MCF 10A (cell line): ENCODE measurements at places on chromosomes 16 and 17.

GRCh38 chr16:47568351-47568750 is 107.2 kb downstream of the PHKB start:
- peaks cover 15% of the 10 kb centered on the region for H3K4me1 ChIP-seq
- peaks cover 4% of the 10 kb centered on the region for H3K36me3 ChIP-seq
- no peak for DNase-seq
- no peak overlapping the region for H3K4me3 ChIP-seq
- H3K27ac ChIP-seq: no peak overlapping the region

GRCh38 chr17:72531729-72532128 is 410.9 kb downstream of the SOX9 start:
- peaks cover 52% of the 10 kb centered on the region for H3K36me3 ChIP-seq
- no peak for DNase-seq
- no peak overlapping the region for H3K4me3 ChIP-seq
- H3K27me3 ChIP-seq: no peaks in the 10 kb centered on the region
- peaks cover 34% of the 10 kb centered on the region for H3K4me1 ChIP-seq

DNA sequence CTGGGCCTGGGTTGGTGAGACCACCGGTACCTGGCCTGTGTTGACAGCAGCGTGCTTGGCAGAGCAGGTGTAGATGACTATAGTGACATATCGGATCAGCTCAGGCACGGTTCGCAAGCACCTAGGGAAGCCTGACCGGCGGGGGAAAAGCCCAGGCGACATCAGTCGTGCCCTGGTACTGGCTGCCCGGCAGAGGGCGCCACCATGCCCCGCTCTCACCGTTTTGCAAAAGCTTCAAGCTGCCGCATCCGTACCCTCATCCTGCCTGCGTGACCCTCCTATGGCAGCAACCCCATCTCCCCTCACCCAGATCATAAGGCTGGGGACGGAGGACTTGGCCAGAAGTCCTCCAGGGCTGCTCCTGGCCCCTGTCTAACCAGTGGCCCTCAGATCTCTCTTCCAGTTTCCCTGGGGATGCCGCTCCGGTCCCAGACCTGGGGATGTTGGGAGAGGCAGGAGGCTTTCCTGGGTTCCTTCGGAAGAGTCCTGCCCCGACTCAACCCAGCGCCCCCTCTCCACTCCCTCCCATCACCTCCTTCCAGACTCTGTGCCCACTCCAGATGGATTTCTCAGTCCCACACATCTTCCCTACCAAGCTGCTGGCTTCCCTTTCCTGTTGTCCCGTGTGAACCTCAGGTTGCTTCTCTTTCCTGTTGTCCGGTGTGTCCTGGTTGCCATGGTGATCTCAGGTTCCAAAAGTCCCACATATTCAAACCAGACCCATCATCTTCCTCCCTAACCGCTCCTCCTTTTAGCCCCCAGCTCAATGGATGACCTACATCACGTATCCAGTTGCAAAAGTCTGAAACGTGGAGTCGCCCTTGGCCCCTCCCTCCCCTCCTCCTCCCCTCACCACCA is 13.7 kb downstream of the ALOX12B start:
- peaks cover 23% of the 10 kb centered on the region for H3K27me3 ChIP-seq
- peaks cover 19% of the 10 kb centered on the region for H3K4me1 ChIP-seq
- peak overlapping the region; percentile 52 for H3K4me3 ChIP-seq
- peak; percentile 69 for DNase-seq
- no peak overlapping the region for H3K27ac ChIP-seq

DNA sequence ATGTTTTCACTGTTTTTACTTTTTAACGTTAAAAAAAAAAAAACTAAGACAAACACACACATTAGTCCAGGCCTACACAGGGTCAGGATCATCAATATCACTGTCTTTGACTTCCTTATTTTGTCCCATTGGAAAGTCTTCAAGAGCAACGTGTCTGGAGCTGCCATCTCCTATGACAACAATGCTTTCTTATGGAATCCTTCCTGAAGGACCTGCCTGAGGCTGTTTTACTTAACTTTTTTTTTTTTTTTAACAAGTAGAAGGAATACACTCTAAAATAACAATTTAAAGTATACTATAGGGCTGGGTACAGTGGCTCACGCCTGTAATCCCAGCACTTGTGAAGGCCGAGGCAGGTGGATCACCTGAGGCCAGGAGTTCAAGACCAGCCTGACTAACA is 71.8 kb upstream of the BCAR1 start:
- no peak overlapping the region for H3K27ac ChIP-seq
- no peak overlapping the region for H3K4me3 ChIP-seq
- H3K4me1 ChIP-seq: peaks cover 28% of the 10 kb centered on the region
- peak; percentile 66 for DNase-seq
- no peaks in the 10 kb centered on the region for H3K27me3 ChIP-seq

DNA sequence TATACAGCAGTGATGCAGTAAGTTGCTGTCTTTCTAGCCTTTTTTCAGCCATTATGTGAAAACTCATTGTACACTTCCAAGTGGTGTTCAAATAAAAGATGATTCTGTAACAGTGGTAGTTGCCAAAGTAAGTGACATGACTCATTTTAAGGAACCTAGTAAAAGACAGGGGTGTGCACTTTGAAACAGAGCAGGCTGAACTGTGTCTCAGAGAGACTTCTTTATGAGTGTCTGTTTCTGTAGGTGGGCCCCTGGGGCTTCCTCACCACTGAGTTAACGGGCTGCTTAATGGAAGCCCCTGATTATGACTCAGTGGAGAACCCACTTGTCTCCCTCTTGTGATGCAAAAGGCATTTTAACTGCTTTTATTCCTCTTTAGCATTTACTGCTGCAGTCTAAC is 147.3 kb downstream of the PCTP start:
- no peaks in the 10 kb centered on the region for H3K27me3 ChIP-seq
- no peak overlapping the region for H3K27ac ChIP-seq
- H3K36me3 ChIP-seq: no peaks in the 10 kb centered on the region
- no peak overlapping the region for H3K4me3 ChIP-seq

GRCh38 chr17:36496018-36496789 is 9.7 kb downstream of the ZNHIT3 start:
- peaks cover 5% of the 10 kb centered on the region for H3K4me1 ChIP-seq
- H3K27me3 ChIP-seq: no peaks in the 10 kb centered on the region
- H3K36me3 ChIP-seq: peaks cover 86% of the 10 kb centered on the region
- DNase-seq: no peak

GRCh38 chr16:8742068-8742467 is 55.4 kb downstream of the TMEM186 start:
- H3K36me3 ChIP-seq: peaks cover 5% of the 10 kb centered on the region
- no peaks in the 10 kb centered on the region for H3K27me3 ChIP-seq
- no peak for DNase-seq
- H3K4me1 ChIP-seq: no peaks in the 10 kb centered on the region

DNA sequence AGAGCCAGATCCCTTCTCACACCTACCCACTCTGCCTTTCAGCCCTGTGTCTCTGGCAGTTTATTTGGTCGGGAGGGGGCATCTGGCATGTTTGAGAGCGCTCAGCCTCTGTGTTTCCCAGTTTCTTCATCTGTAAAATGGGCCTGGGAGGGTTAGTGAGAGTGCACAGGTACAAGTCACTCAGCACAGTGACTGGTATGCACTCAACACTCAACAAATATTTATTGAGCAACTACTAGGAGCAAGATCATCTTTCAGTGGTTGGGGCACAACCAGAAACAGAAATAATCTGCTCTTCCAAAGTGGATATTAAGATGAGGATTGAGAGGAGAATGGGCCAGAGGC is 13.7 kb upstream of the SRCIN1 start:
- no peak overlapping the region for H3K4me3 ChIP-seq
- DNase-seq: no peak
- H3K4me1 ChIP-seq: no peaks in the 10 kb centered on the region
- H3K27me3 ChIP-seq: peaks cover 55% of the 10 kb centered on the region
- H3K36me3 ChIP-seq: no peaks in the 10 kb centered on the region
- no peak overlapping the region for H3K27ac ChIP-seq

DNA sequence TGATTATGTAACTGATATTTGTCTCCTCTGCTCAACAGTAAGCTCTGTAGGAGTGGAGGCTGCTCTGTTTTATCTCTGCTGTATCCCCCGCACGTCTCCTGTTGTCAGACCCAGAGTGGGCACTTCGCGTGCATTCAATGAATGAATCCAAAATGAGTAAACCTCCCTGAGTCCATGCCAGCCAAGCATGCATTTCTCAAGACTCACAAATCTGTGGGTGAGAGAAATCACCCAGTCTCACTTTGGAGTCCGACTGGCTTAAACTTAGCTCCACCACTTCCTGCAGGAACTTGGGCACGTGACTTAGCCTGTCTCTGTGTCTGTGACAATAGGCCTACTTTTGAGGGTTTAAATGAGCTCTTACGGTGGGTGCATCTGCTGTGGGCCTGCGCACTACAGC is 3.7 kb downstream of the PNPO start:
- no peaks in the 10 kb centered on the region for H3K27me3 ChIP-seq
- peaks cover 39% of the 10 kb centered on the region for H3K4me1 ChIP-seq
- no peak overlapping the region for H3K27ac ChIP-seq
- no peak for DNase-seq
- peaks cover 38% of the 10 kb centered on the region for H3K36me3 ChIP-seq
- no peak overlapping the region for H3K4me3 ChIP-seq

GRCh38 chr16:20072874-20073202 is 852 bp downstream of the GPR139 start:
- no peak for DNase-seq
- no peak overlapping the region for H3K4me3 ChIP-seq
- H3K27me3 ChIP-seq: peaks cover 33% of the 10 kb centered on the region

DNA sequence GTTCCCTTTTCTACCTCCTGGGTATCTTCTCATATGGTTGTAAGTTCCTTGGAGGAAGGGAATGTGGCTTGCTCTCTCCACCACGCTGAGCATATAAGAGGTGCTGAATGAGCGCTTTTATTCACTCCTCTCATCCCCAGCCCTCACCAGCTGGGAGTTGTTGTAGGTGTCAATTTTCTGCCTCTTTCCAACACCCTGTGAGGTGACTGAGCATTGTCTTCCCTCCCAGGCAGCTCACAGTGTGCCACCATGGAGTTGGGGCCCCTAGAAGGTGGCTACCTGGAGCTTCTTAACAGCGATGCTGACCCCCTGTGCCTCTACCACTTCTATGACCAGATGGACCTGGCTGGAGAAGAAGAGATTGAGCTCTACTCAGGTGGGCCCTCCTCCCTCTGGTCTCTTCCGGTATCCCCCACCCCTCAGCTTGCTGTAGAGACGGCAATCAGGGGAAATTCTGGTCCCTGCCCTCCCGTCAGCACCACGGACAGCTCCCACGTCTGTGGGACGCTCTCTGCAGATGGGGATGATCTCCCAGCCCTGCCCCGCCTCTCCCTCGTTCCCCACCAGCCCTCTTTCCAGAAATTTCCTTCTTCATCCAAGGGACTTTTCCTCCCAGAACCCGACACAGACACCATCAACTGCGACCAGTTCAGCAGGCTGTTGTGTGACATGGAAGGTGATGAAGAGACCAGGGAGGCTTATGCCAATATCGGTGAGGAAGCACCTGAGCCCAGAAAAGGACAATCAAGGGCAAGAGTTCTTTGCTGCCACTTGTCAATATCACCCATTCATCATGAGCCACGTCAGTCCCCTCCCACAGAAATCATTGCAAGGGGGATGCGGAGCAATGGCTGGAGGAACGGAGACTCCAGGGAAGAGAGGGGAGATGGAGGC is 18.3 kb downstream of the CIITA start:
- DNase-seq: peak; percentile 60
- no peaks in the 10 kb centered on the region for H3K36me3 ChIP-seq

DNA sequence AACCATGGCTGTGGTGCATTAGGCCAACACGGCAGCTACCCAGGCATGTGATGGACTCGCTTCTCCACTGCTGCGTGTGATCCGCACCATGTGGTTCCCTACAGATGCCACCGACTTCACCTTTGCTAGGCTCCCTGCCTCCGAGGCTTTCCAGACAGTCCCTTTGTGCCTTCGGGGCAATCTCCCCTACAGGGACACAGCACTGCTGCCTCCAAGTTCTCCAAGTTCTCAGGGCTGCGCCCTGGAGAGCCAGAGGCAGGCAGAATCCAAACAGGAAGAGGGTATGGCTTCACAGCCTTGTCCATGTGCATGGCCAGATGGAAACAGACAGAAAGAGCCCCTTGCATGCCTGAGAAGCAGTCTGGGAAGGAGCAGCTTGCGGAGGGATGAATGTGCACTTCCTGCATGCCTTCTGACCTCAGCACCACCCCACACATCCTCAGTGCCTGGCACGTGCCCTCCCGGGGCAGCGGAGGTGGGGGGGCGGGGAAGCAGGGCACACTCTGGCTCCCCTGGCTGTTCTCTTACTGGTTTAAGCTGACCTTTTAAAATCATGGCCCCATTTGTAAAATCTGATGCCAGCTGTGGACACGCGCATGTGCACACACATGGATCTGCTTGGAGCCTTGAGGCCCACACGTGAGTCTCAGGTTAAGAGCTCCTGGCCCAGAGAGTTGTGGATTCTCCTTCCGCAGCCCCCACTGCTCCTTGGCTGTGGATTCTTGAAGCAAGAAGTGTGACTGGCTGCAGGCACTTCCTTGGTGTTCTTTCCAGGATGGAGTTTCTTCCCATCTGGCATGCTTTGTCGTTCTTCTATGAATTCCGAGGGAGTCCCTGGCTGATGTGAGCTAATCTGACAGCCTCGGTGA is 55.3 kb upstream of the MTSS2 start:
- H3K36me3 ChIP-seq: peaks cover 11% of the 10 kb centered on the region
- no peak overlapping the region for H3K27ac ChIP-seq
- H3K27me3 ChIP-seq: no peaks in the 10 kb centered on the region

DNA sequence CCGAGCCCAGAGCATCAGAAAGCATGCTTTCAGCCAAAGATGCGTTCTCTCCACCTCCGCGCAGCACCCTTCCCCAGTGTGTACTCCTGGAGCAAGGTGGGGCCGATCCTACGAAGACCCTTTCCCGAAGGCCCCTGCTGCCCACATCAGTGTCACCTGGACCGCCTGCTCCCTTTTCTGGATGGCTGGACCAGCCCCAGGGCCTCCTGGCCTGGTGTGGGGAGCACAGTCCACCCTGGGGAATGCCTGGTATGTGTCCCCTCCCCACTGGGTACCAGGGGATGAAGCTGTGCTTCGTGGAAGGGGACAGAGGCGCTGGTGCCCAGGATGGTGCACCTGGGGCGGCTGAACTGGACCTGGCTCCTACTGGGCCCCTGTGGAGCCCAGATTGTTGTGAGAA is 173.8 kb downstream of the SEC14L1 start:
- no peak for DNase-seq
- peaks cover 30% of the 10 kb centered on the region for H3K4me1 ChIP-seq
- no peak overlapping the region for H3K27ac ChIP-seq
- H3K36me3 ChIP-seq: peaks cover 57% of the 10 kb centered on the region
- no peak overlapping the region for H3K4me3 ChIP-seq
